ENCODE measurements at places on chromosomes 16 and 17. TPM values are rescaled to one million over a fixed set of nuclear protein-coding genes. Genes with fewer than 3 reads are reported as not detected.

DNA sequence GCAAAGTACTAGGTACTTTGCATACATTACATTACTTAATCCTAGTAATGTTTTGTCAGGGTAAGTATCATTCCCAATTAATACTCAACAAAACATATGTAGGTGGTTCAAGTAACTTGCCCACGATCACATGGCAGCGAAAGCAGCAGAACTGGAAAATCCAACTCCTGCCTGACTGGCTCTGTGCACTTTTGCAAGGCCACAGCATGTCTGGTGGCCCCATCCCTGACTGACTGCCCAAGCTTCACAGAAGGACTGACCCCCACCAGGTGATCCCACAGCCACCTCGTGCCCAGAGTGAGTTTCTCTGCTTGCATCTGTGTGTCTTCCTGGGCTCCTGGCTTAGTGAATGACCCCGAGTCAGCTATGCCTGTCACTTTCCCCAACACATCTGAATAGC, 11.4 kb downstream of the CNP start:
- DNase-seq = no peak

The NACA2 gene
- total RNA-seq = not detected

The PDIA2 gene
- 0.67 TPM for total RNA-seq

The MT4 gene
- not detected for total RNA-seq

DNA sequence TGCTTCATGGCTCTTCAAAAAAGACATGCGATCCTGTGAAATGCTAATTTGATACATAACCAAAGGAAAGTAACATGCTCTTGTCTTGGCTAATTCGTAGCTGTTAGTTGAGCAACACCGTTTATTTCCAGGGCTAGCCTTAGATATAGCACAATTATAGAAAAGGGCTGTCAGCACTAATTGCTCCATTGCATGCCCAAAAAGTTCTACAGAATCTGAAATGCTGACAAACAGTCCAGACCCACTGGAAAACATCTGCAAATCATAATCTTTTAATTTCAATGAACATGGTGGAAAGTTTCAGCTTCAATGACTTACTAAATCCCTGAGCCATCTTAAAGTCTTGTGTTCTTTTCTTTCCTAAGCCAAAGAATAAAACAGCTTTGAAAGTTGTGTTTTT, 42.9 kb upstream of the NUDT7 start:
- no peak for DNase-seq

- no peak for DNase-seq
Observed at GRCh38 chr16:72427051-72427782, 255.3 kb upstream of the PMFBP1 start.

GRCh38 chr17:73722165-73722564, 77.9 kb upstream of the SDK2 start:
- no peak for DNase-seq

DNA sequence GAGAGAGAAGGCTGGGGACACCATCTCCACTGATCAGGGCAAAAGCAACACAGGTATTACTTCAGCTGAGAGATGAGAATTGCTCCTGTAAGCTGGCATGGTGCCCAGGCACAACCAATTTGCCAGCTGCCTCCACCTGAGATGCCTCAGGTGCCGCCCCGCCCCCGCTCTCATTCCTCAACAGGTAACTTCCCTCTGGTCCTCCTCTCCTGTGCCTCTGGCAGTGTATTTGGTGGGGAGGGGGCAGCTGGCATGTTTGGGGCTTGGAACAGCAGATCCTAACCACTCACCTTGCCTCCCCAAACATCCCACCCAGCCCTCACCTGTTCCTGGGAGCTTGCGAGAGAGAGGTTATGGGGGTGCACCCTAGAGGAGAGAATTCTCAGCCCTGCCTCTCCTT, 2.9 kb upstream of the SRCIN1 start:
- DNase-seq = no peak

- DNase-seq = no peak
Observed at GRCh38 chr17:1621273-1621954, 7.2 kb downstream of the SLC43A2 start.
